ENCODE measurements at places on chromosomes 3 and 15. TPM values are rescaled to one million over a fixed set of nuclear protein-coding genes. Genes with fewer than 3 reads are reported as not detected.

Gene IGF2BP2
- 135 TPM for total RNA-seq

DNA sequence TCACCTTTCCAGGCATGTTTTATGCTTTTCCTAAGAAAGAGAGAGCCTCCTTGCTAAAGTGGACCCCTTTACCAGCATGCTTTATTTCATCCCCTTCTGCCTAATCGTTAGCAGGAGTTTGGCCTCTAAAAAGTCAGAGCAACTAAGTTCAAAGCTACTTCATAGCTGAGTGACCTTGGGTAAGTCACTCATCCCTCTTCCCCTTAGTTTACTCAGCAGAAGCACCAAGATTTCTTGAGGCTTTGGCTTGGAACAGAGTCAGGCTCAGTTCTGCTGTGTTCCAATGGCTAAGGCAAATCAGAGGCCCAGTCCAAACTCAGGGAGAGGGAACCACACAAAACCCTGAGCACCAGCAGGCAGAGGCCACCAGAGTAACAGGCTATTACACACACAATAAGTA is 254.9 kb downstream of the TJP1 start:
- no peaks in the 10 kb centered on the region for H3K36me3 ChIP-seq
- H3K4me3 ChIP-seq, result no peak overlapping the region
- H3K27ac ChIP-seq, result no peak overlapping the region
- H3K27me3 ChIP-seq, result peaks cover 9% of the 10 kb centered on the region
- H3K4me1 ChIP-seq, result peaks cover 7% of the 10 kb centered on the region

Gene CCDC33
- 0.15 TPM for total RNA-seq

Gene GOLGA8Q
- not detected for total RNA-seq

DNA sequence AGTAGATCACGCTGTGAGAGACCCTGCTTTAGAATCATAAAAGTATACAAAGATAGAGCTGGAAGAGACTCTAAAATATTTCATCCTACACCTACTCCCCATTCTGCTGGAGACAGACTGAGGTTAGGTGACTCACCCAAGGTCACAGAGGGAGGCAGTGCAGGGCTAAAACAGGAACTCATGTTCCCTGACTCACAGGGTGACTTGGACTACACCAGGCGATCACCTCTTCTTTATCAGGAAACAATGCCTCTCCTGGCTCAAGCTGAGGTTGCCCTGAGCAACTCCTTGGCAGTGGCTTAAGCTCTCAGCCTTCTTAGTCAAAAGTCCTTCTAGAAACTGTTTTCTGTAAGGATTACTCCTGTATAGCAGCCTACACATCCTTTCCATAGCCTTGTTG is 26.4 kb upstream of the TNFAIP8L3 start:
- no peaks in the 10 kb centered on the region for H3K27me3 ChIP-seq
- H3K27ac ChIP-seq, result peak overlapping the region; percentile 38
- peak; percentile 82 for DNase-seq
- peaks cover 13% of the 10 kb centered on the region for H3K4me1 ChIP-seq

- no peaks in the 10 kb centered on the region for H3K4me1 ChIP-seq
- no peak overlapping the region for H3K4me3 ChIP-seq
- H3K27ac ChIP-seq, result no peak overlapping the region
- DNase-seq, result no peak
These were observed 897.2 kb upstream of the ARPP21 start for GRCh38 chr3:34742151-34742550.

- H3K36me3 ChIP-seq, result no peaks in the 10 kb centered on the region
- no peaks in the 10 kb centered on the region for H3K27me3 ChIP-seq
- DNase-seq, result no peak
- H3K4me3 ChIP-seq, result no peak overlapping the region
These were observed 43.5 kb upstream of the SSR3 start for GRCh38 chr3:156598413-156598812.

DNA sequence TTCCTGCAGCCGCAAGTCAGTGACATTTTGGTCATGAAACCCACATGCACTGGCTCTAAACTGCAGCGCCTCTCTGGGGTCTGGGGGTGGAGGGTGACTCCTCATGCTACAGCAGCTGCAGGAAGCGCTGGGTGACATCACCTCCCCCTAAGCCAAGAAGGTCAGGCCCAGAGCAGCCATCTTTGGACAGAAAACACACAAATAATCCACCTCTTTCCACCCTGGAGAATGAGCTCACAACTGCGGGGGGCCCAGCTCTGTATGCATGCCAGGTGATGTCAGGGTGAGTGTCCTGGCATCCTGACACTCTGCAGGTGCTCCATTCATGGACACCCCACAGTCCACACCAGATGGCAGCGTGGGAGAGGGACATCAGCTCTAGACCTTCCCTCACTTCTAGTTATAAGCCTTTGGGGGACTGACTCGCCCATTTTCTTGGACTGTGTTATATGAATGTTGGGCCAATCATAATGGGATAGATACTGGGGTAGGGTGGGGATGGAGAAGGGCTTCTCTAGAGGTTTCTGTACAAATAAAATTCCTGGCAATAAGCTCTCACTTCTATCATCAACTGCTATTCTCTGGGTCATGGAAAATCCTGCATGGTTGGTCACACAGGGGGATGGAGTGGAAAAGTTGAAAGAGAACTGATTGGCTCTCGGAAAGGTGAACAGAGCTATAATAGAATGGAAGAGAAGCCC is 70.7 kb upstream of the THBS1 start:
- H3K4me1 ChIP-seq, result peaks cover 5% of the 10 kb centered on the region
- no peak overlapping the region for H3K27ac ChIP-seq
- H3K4me3 ChIP-seq, result no peak overlapping the region
- DNase-seq, result no peak

DNA sequence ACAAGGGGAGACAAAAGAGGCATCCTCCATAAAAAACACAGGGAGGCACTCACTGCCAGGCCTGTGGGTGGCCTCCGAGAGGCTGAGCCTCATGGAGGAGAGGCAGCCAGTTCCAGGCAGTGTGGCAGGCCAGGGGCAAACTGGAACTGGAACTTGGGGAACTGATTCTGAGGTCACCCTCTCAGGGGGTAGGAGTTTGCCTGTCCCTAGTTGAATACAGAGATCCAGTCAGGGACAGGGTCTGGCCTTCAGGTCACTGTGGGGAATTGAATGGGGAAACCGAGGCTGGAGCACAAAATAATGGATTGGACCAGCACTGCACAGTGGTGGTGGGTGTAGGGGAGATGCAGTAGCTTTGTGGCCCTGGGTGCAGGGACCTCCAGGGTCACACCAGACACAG is 58.7 kb downstream of the TPRA1 start:
- no peak overlapping the region for H3K4me3 ChIP-seq
- H3K27me3 ChIP-seq, result no peaks in the 10 kb centered on the region
- no peaks in the 10 kb centered on the region for H3K4me1 ChIP-seq
- no peak for DNase-seq
- no peaks in the 10 kb centered on the region for H3K36me3 ChIP-seq

Gene CDHR4
- not detected for total RNA-seq
